Cardiac atrium fibroblast (primary cell): ENCODE measurements at places on chromosomes 5 and 9. TPM values are rescaled to one million over a fixed set of nuclear protein-coding genes. Genes with fewer than 3 reads are reported as not detected.

Gene PPP1R26
- 5.6 and 7.6 TPM in 2 replicates for total RNA-seq

Gene LPCAT1
- total RNA-seq: 92.8 and 114 TPM in 2 replicates

Gene ARHGEF37
- 6.3 and 8.7 TPM in 2 replicates for total RNA-seq

Gene QRFP
- not detected in 2 replicates for total RNA-seq

Gene TAF1L
- not detected in 2 replicates for total RNA-seq

Gene MYMK
- not detected in 2 replicates for total RNA-seq

Gene SPINK7
- total RNA-seq: not detected in 2 replicates

Gene OR13D1
- total RNA-seq: not detected in 2 replicates

Gene FLT4
- total RNA-seq: under 0.01 and 1.8 TPM in 2 replicates

Gene SLC45A2
- total RNA-seq: not detected in 2 replicates

Gene IL3
- not detected in 2 replicates for total RNA-seq

Gene CDH12
- not detected in 2 replicates for total RNA-seq

Gene GZMA
- not detected in 2 replicates for total RNA-seq
